ENCODE measurements at places on chromosomes 12 and 14.

DNA sequence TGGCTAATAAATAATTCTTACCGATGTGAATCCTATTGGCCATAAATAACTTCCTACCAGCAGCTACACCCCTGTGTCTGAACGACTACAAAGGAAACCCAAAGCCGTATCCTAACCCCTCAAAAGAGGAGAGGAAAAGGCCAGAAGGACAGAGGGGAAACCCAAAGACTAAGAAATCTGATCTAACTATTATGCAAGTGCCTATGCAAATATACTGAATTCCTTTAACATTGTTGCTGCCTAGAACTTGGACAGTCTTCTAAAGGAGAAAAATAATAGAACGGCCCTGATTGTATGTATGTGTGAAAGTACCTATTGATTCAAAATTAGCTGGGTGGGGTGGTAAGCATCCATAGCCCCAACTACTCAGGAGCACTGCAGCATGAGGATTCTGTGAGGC lies 997 bp downstream of the PLEKHG7 start:
- no peak for DNase-seq

DNA sequence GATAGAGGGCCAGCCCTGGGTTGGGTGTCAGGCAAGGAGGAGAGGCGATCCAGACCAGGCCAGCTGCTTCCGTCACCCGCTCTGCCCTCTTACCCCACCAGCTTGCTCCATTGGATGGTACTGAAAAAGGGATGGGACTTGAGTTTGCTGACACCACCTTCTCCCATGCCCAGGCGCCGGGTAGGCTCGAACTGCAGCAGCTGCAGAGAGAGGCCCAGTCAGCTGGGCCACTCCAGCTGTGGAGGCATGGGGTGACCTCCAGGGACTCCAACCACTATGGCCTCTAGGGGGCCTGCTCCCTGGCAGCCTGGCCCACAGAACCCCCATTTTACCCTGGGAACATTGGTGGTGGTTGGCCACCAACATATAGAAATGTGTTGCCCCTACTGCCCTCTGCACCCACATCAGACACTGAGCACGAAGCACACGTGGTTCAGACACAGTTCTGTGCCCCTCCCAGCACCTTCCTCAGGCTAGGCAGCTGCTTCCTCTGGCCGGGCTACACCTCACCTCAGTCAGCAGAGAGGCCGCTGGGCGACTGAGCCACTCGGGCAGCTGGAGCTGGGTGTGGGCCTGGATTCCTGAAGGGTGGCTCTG lies 16.0 kb downstream of the RPS6KL1 start:
- no peak for DNase-seq

DNA sequence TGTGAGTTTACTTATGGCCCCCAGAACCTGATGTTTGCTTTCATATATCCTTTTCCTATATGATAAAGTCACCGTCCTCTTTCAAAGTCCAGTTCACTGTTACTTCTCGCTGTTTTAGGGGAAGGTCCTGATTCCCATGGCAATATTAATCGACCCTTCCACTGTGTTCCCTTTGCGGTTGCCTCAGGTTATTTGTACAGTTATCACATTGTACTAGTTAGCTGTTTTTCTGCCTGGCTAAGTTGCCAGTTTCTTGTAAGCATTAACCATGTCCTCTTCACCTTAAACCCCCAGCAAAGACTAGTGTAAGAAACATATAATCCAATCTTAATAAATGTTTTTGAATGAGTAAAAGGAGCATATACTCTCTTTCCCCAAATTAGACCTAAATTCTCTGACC lies 115.0 kb upstream of the PPFIA2 start:
- DNase-seq: no peak

GRCh38 chr14:94773655-94774343 lies 3.9 kb upstream of the GSC start:
- DNase-seq: no peak

- DNase-seq: no peak
These were observed 117.3 kb downstream of the MED13L start for GRCh38 chr12:116160231-116160630.

DNA sequence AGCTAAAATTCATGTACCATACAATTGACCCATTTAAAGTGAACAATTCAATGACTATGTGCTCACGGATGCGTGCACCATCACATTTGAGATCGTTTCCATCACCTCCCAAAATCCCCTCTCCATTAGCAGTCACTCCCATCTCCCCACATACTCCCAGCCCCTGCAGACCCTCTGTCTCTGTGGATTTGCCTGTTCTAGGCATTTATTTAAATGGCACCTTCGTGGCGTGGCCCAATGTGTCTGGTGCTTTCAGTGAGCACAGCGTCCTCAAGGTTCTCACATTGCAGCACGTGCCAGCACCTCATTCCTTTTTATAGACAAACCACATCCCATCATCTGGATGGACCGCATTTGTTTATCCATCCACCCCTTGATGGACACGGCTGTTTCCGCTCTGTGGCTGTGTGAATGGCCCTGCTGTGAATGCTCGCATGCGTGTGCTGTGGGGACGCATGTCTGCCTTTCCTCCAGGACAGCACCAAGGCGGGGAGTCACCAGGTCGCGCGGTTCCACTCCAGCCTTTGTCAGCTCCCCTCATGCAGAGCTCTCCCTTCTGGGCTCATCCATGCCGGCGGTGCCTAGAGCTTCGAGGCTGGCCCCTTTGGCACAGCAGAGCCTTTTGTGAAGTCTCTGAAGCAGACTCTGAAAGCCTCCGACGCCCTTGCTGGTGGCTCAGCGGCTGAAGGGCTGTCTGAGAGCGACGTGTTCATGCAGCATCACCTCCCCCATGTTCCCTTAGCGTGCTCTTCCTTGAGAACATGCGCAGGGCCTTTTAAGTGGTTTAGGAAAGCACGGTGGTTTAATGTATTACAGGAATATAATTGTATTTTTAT lies 184.4 kb downstream of the KIF26A start:
- DNase-seq: peak; percentile 95

DNA sequence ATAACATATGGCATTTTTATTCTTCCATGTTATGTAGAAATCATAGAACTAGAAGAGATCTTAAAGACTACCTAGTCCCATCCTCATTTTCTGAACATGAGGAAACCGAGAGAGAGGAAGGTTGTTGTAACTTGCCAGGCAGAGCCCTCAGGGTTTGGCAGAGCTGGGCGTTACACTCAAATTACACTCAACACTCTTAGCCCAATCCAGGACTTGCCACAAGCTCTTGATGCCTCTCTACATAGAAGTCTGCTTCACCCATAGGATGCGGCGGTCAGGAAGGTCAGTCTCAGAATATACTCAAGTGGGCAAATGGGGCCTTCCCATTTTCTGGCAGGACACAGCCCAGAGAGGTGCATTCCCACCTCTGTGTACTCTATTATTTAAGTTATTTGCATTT lies 208.1 kb downstream of the ZFP36L1 start:
- peak; percentile 90 for DNase-seq

DNA sequence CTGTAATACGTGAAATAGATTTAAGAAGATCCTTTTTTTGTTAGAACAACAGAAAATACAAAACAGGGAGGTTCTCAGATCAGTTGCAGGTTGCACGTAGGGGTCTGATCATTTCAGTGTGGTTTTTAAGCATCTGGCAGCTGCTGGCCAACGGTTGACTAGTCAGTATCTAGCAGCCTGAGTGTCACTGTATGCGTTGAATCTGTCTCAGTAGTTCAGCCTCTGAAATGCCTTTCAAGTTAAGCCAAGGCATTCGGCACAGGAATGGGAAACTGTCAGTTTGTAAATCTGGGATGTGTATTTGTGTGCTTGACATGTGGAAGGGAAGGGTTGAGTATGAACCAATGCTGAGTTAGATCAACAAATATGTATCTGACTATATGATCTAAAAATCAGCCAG lies 165.9 kb downstream of the CACNA1C start:
- no peak for DNase-seq

GRCh38 chr12:127640181-127640886 lies 626.6 kb upstream of the TMEM132C start:
- no peak for DNase-seq

GRCh38 chr12:127060933-127061332 lies 1206.0 kb upstream of the TMEM132C start:
- no peak for DNase-seq

DNA sequence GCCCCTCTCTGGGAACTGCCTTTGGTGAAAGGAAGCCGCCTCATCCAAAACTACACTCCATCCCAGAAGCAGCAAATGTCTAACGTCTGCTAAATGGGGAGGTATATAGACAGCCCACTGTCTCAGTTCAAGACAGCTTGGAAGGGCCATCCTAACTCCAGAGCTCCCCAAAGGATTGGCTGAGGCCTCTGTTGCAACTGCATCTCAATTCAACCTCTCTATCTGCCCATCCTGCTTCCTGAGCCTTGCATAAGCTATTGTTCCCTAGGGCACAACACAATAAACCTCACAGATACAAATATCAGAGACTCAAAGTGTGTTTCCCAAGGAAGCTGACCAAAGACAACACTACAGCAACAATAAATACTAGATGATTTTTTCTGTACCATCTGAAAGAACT lies 495.2 kb upstream of the SOX5 start:
- no peak for DNase-seq

- no peak for DNase-seq
These were observed 9.3 kb upstream of the PPP4R3A start for GRCh38 chr14:91519239-91520036.

GRCh38 chr14:55332654-55333570 lies 61.7 kb downstream of the FBXO34 start:
- peak; percentile 13 for DNase-seq

DNA sequence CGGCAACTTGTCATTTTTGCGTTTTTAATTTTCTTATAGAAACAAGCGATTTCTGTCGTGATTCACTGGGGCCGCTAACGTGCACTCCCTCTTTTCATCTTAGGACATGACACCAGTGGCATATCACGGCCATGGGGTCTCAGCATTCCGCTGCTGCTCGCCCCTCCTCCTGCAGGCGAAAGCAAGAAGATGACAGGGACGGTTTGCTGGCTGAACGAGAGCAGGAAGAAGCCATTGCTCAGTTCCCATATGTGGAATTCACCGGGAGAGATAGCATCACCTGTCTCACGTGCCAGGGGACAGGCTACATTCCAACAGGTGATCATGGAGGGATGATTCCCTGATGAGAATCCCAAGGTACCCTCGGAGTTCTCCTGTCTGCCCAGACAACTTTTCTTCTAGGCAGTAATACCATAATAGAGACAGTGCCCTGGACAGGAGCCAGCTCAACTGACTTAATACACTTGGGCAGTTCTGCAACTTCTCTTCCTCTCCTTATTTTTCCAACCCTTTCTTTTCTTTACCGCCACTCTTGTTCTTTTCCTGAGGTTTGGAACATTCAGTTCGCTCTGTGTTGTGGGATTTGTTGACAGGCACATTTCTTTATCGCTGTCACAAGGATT lies 821 bp downstream of the TMEM106C start:
- peak; percentile 18 for DNase-seq

All from DMS79 treated with DMSO at 0.1 percent for 48 hours (cell line).